HAP-1 (cell line): ENCODE measurements at places on chromosomes 1 and 21.

GRCh38 chr21:20728691-20729090 is 269.5 kb upstream of the NCAM2 start:
- DNase-seq, result no peak

DNA sequence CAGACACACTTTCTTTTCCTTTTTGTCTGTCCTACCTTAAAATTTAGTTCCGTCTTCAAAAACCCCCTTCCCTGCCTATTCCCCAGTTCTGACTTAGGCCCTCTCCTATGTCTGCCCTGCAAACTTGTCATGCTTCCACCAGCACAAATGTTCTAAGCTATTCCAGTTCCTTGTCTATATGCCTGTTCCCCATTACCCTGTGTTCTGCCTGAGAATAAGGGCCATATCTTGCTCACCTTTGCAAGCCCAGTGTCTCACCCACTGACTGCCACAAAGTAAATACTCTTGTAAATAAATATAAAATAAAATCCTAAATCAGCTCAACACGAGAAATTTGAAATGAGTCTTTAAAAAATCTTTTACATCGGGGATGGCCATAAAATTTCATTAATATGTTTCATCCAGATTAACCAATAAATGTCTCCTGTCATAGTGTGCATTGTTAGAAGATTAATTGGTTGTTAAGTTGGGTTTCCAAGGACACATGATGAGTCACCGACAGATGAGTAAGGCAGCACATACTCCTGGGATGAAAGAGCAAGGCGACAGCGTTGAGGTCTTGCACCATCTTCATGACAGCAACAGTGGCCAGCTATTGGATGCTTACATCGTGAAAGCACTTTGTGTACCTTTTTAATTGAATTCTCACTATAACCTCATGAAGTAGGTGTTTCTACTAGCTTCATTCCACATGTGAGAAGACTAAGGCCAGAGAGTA is 92.6 kb upstream of the NGF start:
- no peak for DNase-seq

DNA sequence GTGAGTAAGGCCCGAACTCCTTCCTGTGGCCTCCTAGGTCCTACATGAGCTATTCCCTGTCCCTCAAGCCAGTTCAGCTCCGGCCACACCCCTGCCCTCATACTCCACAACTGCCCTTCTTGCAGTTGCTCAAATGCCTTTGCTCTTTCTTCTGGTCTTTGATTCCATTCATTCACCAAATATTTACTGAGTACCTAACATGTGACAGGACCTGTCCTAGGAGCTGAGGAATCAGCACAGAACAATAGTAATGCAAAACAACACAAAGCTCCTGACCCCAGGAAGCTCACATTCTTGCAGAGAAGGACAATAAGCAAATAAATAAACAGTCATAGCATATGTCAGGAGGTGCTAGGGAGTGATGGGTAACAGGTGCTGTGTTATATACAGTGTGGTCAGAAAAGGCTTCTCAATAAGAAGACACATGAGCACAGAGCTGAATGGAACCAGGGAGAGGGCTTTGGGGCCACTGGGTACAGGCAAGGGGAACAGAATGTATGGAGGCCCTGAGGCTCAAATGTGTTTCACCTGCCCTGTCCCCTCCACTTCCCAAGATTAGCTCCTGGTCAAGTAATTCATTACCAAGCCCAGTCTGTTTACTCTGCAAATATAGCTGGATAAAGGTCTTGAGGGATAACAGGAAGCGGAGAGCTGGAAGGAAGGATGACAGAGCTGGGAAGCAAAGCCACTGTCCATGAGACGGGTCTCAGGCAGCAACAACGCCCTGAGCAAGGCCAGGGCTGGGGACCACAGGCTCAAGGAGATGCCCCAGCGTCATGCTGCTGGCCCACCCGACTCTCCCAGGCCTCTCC is 145.1 kb downstream of the CSMD2 start:
- DNase-seq, result no peak

GRCh38 chr1:28297826-28298225 is 31.0 kb upstream of the MED18 start:
- DNase-seq, result no peak
